ENCODE measurements at places on chromosomes 7 and 10. TPM values are rescaled to one million over a fixed set of nuclear protein-coding genes. Genes with fewer than 3 reads are reported as not detected.

DNA sequence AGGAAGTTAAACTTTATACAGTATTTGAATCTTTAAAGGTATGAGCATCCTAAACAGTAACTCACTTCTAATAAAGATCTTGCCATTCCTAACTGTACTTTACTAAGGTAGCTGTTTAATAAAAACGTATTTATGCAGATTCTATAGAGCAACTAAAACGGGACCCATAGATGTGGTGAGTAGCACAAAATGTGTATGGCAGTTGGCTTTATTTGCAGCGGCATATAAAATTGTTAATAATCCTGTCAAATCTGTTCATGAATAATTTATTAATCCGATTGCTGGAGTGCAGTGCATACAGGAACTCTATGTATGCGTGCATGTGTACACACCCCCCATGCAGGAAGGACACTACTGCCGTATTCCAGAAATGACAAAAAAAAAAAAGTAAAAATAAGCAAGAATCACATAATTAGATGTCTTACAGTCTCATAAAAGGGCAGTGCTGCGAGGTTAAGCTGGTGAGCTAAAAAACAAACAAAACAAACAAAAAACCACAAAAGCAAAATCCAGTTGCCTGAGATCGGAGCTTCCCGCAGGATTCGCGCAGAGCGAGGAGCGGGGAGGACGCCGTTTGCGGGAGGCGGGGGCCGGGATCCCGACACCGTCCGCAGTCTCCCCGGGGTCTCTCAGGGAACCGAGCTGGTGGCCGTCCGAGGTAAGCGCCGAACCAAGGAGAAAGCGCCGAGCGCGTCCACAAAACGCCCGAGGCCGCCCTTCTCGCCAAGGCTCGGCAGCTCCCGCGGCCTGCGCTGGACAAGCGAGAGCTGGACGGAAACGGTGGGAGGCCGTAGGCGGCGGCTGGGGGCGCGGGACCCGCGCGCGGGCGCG, 518 bp upstream of the COMMD3 start:
- no peak for DNase-seq

ZNF467 gene
- polyA plus RNA-seq: 6.0 TPM

DNA sequence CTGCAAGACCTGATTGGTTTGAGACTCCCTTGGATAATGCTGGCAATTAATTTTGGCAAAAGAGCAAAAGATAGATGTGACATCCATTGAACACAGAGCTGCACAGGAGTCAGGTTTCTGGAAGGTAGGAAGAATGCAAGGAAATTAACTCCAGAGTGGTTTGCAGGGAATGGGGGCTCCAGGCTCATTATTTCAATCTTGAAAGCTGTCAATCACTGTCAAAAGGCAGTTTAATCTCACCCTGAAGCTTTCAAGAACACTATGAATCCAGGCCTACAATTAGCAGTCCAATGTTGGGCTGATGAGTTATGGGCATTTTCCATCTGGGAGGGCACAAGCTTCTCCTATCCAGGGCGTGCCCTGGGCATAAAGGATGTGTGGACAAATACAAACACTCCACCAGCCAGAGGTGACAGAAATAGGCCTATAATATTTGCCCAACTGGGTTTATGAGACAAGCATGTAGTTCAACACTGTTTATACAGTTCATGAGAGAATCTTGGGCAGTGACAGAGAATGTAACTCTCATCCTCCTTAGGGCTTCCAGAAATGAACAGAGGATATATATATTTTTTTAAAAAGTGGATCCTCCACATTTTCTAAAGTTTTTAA, 80.5 kb downstream of the KCNMA1 start:
- no peak for DNase-seq

DNA sequence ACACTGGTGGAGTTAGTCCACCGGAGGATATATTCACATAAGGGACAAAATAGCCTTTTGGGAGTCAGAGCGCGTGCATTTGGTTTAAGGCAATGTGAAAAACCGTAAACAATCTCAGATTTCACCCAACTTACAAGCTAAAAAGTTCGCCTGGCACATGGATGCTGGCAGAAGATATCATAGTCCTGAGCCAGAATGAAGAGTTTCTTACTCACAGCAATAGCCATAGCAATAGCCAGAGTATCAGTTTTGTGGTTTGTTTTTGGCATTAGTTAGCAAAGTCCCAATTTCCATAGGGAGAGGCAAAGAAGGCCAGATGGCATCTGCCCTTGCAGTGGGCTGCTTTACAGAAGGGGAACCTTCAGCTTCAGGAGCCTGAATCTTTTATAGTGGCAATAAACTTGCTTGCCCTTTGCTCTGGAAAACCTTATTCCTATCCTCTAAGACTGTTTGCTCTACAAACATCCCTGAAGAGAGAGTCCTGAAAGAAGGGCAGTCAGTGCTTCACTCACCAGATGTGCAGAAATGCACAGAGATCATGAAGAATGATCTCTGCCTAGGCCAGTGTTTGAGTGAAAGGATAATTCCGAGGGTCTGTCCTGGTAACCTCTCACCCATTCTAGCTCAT, 28.7 kb upstream of the RSBN1L start:
- DNase-seq: no peak

- no peak for DNase-seq
Observed at GRCh38 chr7:155509725-155510551, 36.4 kb downstream of the CNPY1 start.

WIPF3 gene
- polyA plus RNA-seq: 21.9 TPM

- no peak for DNase-seq
Observed at GRCh38 chr7:22343071-22343470, 13.9 kb downstream of the RAPGEF5 start.

MEST gene
- 169 TPM for polyA plus RNA-seq

DNA sequence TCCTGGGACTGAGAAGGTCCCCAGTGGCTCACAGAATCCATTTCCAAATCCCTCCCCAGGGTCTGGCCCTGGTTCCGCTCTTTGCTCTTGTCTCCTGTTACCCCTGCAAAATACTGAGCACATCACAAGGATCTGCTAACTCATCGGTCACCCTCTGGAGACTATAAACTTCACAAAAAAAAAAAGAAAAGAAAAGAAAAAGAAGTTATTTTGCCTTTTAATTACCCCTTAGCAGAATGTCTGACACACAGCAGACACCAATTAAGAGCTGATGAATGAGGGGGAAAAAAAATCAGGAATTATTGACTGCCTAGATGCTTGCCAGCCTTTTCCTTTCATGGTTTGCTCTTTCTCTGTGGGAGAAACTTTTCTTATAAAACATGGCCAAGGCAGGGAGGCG, 578.7 kb downstream of the GRID1 start:
- no peak for DNase-seq

TPST1 gene
- polyA plus RNA-seq: 10.8 TPM

ECHS1 gene
- 126 TPM for polyA plus RNA-seq

GRCh38 chr10:8047452-8048280, 6.8 kb upstream of the GATA3 start:
- no peak for DNase-seq
